ENCODE measurements at places on chromosomes 6 and 20.

GRCh38 chr6:11700118-11700718 is 78.4 kb downstream of the ADTRP start:
- no peak for DNase-seq

- DNase-seq = no peak
Measured at GRCh38 chr6:144181639-144182038, 31.3 kb downstream of the STX11 start.

- no peak for DNase-seq
Measured at GRCh38 chr6:5956939-5957338, 49.8 kb downstream of the NRN1 start.

DNA sequence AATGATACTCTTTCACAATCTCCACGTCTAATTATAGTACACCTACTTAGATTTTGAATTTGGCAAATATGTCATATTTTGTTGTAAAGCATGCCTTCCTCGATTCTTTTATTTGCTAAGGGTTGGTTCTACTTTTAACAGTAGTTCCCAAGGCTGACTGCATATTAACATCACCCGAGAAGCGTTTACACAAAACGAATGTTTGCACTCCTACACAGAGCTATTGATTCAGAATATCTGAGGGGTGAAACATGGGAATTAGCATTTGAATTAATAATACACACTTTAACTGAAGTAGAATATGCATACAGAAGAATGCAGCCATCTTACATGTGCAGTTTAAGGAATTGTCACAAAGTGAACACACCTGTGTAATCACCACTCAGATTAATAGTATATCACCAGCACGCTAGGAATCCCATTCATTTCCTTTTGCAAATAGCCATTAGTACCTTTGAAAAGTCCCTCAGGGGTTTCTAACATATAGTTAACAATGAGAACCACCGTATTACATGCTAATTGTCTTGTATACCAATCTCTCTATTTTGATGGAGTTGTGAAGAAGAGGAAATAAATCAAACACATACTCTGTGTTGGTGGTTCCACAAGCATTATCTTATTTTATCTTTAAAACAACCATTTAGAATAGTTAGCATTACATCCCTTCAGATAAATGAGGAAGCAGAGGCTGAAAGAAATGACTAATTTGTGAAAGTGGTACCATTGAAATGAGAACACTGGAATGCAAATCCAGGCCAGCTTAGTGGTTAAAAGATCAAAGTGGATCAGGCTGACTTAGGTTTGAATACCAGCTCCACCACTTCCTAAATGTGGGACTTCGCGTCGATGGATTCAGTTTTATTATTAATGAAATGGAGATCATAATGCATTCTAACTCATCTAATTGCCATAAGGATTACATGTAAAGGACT is 317.6 kb downstream of the HDGFL1 start:
- no peak for DNase-seq

- no peak for DNase-seq
Measured at GRCh38 chr6:111200350-111201243, 113.3 kb downstream of the SLC16A10 start.

- DNase-seq = no peak
Measured at GRCh38 chr20:1463971-1464570, 2.6 kb downstream of the NSFL1C start.

DNA sequence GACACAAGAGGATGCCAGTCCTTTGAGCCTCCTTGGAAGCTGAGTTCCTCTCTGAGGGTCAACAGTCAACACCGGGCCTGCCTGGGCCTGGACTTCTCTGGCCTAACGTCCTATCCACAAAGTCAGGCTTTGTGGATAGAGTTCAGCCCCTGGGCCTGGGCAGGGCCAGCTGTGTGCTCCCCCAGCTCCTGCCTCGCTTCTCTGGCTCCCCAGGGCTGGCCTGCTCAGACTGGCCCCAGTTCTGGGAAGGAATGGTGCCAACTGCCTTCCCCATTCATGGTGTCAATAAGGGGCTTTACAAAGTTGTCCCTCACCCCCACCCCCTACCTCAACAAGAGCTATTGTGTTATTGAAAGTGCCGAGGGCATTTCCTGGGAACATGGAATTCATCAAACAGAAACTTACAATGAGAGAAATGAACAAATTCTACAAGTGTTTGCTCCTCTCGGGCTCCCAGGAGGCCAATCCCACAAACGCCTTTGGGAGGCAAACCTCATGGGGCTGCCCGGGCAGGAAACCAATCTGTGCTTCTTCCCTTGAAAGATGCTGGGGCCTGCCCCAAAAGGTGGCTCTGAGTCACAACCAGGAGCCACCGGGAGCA is 26.5 kb upstream of the PPP1R14C start:
- no peak for DNase-seq

- DNase-seq = no peak
Measured at GRCh38 chr6:122718616-122719015, 60.9 kb upstream of the FABP7 start.

DNA sequence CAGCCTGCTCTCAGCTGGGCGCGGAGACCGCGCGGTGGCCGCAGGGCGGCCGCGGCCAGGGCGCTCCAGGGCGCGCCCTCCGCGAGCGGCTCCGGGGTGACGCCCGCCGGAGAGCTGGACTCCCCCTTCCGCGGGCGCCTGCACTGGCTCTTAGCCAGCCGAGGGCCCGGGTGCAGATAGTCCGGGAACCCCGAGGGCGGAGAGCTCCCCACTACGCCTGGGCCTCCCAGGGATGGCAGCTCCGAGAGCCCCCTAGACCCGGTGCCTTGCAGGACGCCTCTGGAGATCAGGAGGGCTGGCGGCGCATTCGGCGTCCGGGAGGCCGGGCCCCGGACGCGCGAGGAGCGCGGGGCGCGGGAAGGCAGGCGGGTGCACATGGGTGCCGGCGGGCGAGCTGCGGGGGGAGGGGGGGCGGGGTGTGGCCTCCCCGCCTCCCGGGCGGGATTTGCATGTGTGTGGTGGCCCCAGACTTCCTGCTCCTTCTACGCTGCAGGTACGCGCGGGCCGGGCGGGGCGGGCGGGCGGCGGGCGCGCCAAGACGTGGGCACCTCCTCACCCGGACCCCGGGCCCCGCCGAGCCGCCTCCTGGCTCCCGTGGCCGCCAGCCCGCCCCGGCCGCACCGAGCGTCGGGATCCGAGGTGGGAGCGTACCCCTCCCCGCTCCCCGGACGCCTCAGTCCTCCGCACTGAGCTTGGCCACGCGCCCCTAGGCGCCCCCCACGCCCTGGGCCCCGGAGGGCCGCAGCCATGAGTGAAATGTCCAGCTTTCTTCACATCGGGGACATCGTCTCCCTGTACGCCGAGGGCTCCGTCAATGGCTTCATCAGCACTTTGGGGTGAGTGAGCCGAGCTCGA is at the start of gene ITPR3:
Gene ITPR3 (plus strand): TSS at position 467 of the 855 bp plus-strand sequence. CDS start 281 bp downstream, at position 748.
- peak; percentile 67 for DNase-seq

- DNase-seq = no peak
Measured at GRCh38 chr6:14841901-14842421, 403.9 kb upstream of the JARID2 start.

DNA sequence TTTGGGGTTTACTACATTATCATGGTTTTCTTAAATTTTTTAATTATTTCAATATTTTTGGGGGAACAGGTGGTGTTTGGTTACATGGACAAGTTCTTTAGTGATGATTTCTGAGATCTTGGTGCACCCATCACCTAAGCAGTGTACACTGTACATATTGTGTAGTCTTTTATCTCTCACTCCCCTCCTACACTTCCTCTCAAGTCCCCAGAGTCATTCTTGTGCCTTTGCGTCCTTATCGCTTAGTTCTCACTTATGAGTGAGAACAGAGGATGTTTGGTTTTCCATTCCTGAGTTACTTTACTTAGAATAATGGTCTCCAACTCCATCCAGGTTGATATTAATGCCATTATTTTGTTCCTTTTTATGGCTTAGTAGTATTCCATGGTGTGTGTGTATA is 130.9 kb upstream of the CD93 start:
- no peak for DNase-seq

DNA sequence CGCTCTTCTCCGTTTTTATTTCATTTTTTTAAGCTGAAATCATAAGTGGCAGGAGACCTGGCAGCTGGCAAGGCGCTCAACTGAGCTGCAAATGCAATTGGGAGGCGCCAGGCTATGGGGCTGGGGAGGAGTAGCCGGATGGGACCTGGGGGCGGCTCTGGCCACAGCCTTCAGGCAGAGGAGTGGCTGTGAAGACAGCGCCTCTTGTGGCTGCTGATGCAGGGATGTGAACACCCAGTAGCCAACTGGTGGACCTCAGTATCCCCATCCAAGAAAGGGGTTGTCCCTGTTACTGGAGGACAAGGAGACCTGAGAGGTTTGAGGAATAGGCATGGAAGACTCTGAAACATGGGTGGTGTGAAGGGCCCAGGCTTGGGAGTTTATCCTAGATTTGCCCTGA is 12.6 kb downstream of the KCNK17 start:
- no peak for DNase-seq

- DNase-seq = no peak
Measured at GRCh38 chr6:104653781-104654180, 205.9 kb downstream of the HACE1 start.

- DNase-seq = no peak
Measured at GRCh38 chr20:17963114-17963897, 5.3 kb downstream of the SNX5 start.

DNA sequence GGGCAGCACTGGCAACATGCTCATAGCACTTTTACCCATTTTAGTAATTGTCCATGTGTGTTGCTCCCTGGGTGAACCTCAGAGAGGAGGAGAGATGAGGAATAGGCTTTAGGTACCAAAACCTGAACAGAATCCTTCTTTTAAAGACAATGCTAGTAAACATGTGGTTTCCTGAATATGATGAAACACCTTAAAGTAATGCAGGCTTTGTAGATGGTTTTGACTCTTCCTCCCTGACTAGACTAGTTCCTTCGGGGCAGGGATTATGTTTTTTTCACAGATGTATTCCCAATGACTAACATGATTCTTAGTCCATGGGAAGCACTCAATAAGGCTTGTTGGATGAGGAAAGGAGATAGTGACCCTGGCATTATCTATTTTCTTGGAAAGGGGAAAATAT is 367.6 kb upstream of the JAG1 start:
- DNase-seq = no peak

GRCh38 chr20:53608071-53608455 is 14.4 kb upstream of the ZNF217 start:
- no peak for DNase-seq

GRCh38 chr6:99232056-99232455 is 117.4 kb downstream of the FAXC start:
- no peak for DNase-seq

DNA sequence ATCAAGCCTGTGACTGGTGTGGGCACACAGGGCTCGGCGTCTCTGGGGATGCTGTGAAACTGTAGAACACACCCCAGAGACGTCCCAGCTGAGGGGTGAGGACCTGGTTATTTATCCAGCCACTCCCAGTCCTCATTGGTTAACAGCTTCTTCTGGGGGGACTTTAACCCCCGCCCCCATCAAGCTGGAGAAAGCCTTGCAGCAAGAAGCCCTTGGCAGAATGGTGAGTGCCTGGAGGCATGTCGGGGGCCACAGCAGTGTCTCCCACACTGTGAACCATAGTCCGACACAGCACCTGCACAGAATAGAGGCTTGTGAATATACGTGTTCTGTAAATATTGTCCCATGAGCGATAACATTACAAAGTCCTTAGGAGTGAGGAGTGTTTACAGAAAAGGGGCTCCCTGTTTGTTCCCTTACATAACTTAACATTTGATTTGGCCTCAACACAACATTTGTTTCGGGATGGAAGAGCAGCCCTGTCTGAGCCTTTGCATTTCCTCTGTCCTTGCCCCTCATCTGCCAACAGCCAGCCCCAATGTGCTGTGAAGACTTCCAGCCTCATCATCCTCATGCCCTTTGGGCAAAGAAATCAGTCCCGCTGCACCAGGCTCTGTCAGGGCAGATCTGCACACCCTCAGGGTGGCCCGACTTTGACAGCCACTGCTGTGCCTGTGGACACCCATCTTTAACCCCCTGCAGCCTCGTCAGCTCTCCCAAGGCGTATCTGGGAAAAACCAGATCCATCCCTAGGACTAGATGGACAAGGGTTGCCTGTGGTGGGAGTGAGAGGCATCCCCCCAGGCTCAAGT is 2.2 kb upstream of the RRBP1 start:
- DNase-seq = no peak

DNA sequence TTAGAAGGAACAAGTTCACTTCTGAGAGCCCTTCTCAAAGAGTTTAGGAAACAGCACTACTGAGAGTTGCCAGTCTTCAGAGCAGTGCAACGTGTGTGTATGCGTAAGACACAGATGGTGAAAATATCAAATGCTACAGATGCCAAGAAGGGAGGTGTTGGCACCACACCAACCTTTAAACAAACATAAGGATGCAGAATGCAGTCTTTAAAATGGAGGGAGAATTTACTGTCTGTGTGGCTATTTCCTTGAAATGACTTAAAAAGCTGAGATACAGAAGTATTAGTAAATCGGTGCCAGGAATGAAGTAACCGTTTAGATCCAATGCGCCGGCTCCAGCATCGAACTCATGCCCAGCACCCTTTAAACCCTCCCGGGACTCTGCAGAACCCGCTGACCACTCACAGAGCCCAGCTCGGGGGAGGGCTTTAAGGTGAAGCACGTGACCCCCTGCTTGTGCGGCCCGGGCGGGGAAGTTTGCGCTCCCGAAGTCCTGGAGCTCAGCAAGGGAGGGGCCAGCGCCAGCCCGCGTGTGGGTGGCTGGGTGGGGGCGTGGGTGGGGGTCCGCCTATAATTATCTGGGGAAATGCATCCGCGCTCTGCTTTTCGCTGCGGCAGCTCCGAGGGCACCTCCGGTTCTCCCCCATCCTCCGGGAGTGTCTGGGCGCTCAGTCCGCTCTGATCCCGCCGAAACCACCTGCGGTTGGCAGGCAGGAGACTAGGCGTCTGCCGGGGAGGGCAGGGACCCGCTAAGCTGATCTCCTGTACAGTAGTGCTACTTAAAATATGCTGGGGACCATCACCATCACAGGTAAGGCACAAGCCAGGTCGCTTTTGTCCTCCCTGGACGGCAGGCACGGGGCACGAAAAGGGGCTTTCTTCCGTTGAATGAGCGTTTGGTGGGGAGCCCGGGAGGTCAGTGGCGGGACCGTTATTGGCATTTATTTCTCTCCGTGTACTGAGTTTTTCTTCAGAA is 66.0 kb downstream of the ZBTB2 start:
- no peak for DNase-seq

GRCh38 chr6:107714104-107714503 is 110.0 kb downstream of the SCML4 start:
- DNase-seq = no peak

DNA sequence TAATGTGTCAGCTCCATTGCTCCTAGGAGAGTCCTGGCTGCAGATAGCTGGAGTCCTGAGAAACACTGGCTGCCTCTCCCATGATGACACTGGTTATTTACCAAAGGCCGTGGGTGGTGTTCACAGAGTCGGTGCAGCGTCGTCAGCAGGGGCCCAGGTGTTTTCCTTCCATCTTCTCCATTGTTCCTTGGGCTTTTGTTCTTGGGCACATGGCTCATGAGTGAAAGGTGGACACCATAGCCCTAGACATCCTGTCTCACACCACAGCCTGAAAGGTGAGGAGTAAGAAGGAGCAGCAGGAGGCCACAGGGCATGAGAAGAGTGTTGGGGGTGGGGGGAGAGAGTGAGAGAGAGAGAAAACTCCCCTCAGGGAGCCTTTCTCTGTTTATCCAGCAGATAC is 9.1 kb downstream of the CST5 start:
- no peak for DNase-seq

DNA sequence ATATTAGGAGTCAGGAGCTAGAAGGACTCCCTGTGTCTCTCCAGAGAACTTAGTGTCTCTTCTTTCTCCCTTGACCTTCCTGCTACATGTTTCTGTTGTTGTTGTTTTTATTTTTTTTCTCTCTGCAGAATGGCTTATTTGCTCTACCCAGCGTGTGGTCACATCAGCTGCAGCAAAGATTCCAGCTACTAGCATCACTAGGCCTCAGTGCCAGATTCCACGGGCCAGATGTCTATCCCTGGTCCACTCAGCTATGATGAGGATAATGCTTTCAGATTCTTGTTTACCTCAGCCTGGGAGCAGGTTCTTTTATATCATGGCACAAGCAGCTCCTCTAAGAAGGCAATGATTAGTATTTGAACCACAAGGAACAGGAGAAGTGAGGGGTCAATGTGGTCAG is 110.0 kb downstream of the PLCB1 start:
- no peak for DNase-seq
